Diencephalon (tissue), 1 donor: ENCODE measurements at places on chromosomes 6 and 20. TPM values are rescaled to one million over a fixed set of nuclear protein-coding genes. Genes with fewer than 3 reads are reported as not detected.

Gene ZC3H12D
- total RNA-seq: 0.92 TPM

Gene PROKR2
- total RNA-seq: 4.8 TPM

Gene NFATC2
- 0.69 TPM for total RNA-seq

Gene SRXN1
- total RNA-seq: 19.1 TPM

Gene ELOVL2
- 35.3 TPM for total RNA-seq

Gene ACTR5
- total RNA-seq: 9.0 TPM

Gene VWA7
- 0.69 TPM for total RNA-seq

Gene SLC17A1
- total RNA-seq: not detected

Gene TMC2
- total RNA-seq: 3.5 TPM

Gene FOXP4
- total RNA-seq: 2.1 TPM

Gene SLC26A8
- 9.0 TPM for total RNA-seq

Gene TRIM31
- total RNA-seq: not detected

Gene PRSS35
- total RNA-seq: 3.7 TPM

Gene TAP1
- 8.3 TPM for total RNA-seq

Gene KCNK16
- total RNA-seq: not detected

Gene RHAG
- 0.92 TPM for total RNA-seq

Gene PCSK2
- total RNA-seq: 30.2 TPM

Gene MOG
- total RNA-seq: 1.4 TPM

Gene CLVS2
- total RNA-seq: 43.6 TPM

Gene SRMS
- not detected for total RNA-seq

Gene SERAC1
- 25.8 TPM for total RNA-seq

Gene SLC17A3
- not detected for total RNA-seq

Gene PDYN
- 35.5 TPM for total RNA-seq

Gene IRF4
- total RNA-seq: not detected

Gene HDGFL1
- not detected for total RNA-seq

Gene SOBP
- total RNA-seq: 42.0 TPM

Gene RIMS4
- 48.2 TPM for total RNA-seq

Gene MYBL2
- 1.6 TPM for total RNA-seq

Gene SULF2
- 52.6 TPM for total RNA-seq

Gene GSTA1
- not detected for total RNA-seq

Gene DPPA5
- total RNA-seq: not detected

Gene TLDC2
- total RNA-seq: 1.2 TPM

Gene CST4
- total RNA-seq: not detected

Gene CGA
- total RNA-seq: not detected

Gene RBBP8NL
- total RNA-seq: not detected
